Stimulated activated CD4-positive, alpha-beta T cell treated with anti-CD3 and anti-CD28 coated beads, Interleukin-4, amount 100 ng/mL, for 24 hours (primary cell): ENCODE measurements at places on chromosomes 6 and 20.

DNA sequence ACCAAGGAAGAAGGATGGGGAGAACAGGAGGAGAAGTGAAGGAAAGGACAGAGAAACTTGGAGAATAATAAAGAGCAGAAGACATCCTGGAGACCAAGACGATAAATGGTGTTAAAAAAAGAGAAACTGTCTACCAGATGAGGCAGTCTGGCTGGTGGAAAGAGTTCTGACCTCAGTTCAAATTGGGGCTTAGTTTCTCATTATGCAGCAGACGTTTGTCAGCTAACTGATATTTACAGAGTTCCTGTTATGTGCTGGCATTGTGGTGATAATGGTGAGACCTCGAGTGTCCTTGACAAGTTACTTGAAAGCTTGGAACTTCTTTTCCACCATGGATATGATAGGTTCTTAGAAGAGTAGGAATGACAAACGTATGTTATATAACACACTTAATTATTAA lies 142.7 kb downstream of the LRRC1 start:
- no peak for DNase-seq

DNA sequence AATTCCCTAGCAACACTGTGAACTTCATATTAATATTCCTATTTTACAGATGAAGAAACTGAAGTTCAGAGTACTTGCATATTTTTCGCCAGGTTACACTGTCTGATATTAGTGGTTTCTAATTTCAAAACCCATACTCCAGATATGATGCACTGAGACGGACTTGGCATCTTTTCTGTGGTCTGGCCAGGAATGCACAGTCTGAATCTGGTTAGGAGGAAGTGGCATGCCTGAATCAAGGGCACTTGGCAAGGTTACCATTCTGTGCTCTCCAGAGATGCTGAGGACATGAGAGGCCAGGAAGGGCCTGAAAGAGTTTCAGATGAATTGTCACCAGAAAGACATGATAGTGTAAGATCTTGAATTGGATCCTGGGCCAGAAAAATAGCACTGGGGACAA lies 150.1 kb downstream of the HAO1 start:
- DNase-seq: no peak

DNA sequence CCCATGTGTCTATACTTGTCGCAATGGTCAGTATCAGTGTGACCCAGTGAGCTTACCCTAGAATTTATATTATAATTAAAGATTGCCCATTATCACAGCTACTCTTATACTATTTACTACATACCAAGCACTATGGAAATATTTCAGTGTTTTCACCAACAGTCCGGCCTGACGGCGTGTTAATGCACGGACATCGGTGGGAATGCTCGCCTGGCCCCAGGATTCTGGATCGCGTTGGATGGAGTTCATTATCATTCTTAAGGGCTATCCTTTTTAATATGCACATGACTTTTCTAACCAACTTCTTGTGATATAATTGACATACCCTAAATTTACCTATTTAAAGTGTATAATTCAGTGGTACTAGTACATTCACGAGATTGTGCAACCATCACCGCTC lies 51.8 kb upstream of the AFDN start:
- DNase-seq: no peak

DNA sequence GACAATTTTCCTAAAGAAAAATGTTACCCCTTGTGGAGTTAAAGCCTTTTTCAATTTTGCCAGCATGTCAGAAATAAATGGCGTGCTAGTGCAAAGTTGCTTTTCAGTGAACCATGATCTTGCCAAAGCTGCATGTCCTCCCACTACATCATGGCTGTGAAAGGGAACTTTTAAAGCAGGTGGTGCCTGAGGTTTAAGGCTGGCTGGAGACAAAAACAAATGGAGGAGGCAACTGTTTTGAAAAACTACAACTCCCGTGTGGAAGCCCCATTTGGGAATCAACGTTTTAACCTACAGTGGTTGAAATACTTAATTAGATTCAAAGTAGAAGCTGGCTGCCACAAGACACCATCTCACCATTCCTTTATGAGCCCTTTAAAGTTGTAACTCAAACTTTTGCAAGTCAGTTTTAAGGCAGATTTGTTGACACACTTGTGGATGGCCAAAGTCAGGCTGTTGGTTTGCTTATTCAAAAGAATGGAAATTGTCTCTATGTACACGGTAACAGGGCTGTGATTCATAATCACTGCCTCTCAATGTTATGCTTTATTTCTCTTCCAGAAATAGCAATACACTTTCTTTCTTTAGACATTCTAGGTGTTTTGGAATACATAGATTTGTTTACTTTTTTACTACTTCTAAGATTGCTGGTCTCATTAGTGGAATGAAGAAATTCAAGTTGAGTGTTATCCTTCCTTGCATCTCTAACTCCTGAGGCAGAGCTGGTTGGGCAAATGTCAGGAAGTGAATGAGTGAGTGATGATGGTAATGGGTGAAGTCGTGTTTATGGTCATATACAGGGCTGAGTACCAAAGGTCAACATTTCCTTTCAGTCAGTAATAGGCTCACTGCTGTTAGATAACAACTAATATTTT lies 196.4 kb upstream of the GMDS start:
- no peak for DNase-seq

DNA sequence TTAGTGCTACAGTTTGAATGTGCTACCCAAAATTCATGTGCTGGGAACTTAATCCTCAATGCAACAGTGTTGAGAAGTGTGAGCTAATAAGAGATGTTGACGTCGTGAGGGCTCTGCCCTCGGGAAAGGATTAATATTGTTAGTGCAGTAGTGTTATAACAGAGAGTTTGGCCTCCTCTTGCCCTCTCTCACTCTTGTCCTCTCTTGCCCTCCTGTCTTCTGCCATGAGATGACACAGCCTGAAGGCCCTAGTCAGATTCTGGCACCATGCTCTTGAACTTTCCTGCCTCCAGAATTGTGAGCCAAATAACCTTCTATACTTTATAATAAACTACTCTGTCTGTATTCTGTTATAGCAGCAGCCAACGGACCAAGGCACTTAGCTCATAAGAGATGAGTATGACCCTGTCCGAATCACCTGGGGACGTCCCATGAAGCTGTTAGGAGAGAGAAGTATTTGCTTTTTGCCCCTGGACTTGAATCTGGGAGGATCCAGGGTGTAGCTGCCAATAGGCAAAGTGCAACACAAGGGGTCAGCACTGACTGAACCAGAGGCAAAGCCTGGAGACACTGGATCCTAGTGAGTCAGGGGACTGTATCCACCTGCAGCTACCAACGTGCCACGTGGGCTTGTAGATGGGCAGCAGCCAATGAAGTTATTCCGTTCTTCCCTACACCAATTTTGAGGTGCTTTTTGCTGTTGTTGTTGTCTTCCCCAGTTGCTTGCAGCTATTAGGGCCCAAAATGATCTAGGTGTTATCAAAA lies 233.7 kb downstream of the THBS2 start:
- DNase-seq: no peak

DNA sequence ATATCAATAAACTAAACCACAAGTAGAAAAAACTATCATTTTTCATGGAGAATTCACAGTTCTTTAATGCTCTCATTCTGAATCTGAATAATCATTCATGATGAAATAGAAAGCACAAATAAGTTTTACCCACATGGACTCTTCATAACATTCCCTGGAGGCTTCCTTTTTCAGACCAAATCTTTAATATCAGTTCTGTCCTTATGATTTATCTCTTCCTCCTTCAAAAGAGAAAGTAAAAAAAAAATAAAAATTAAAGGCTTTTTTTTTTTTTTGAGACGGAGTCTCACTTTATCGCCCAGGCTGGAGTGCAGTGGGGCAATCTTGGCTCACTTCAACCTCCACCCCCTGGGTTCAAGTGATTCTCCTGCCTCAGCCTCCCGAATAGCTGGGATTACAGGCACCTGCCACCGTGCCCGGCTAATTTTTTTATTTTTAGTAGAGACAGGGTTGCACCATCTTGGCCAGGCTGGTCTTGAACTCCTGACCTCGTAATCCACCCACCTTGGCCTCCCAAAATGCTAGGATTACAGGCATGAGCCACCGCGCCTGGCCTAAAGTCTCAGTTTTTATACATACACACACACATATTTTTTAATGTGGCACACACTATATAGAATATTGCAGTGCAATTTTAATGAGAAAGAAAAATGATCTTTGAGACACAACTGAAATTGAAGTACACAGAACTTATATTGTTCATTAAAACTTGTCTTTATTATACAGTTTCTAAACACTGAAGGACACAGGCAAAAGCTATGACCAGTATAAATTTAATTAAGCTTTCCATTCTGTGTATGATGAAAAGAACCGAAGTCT lies 31.9 kb upstream of the ZNF217 start:
- no peak for DNase-seq

DNA sequence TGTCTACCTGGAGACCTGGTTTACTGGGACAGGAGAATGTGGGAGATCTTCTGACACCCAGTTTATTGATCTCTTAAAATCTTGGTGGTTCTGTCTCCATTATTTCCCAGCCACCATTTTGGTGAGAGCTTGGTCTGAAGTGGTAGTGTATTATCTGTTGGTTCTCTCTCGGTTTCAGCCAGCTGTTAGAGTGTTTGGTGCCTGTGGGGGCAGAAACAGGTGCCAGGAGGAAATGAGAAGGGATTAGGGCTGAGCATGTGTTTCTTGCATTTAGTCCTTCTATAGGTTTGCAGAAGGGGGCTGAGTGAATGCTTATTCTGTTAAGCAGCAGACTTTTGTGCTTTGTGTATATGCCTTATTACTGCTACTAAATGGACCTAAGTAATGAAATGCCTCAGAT lies 9.6 kb downstream of the JARID2 start:
- DNase-seq: no peak

- DNase-seq: no peak
Measured at GRCh38 chr6:112337209-112337638, 9.9 kb upstream of the RFPL4B start.

DNA sequence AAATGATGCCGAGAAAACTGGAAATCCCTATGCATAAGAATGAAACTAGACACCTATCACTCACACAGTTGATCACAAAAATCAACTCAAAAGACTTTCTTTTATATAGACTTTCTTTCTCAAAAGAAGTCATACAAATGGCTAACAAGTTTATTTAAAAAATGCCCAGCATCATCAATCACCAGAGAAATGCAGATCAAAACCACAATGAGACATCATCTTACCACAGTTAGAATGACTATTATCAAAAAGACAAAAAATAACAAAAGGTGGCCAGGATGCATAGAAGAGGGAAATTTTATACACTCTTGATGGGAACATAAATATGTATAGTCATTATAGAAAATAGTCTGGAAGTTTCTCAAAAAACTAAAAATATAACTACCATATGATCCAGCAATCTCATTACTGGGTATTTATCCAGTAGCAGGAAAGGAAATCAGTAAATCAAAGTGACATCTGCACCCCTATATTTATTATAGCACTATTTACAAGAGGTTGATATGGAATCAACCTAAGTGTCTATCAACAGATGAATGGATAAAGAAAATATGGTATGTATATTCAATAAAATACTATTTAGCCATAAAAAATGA lies 3.4 kb upstream of the RNF217 start:
- DNase-seq: no peak

GRCh38 chr6:93624408-93624807 lies 205.0 kb upstream of the EPHA7 start:
- DNase-seq: no peak

- DNase-seq: no peak
Measured at GRCh38 chr6:126054258-126054702, 67.9 kb downstream of the TRMT11 start.

DNA sequence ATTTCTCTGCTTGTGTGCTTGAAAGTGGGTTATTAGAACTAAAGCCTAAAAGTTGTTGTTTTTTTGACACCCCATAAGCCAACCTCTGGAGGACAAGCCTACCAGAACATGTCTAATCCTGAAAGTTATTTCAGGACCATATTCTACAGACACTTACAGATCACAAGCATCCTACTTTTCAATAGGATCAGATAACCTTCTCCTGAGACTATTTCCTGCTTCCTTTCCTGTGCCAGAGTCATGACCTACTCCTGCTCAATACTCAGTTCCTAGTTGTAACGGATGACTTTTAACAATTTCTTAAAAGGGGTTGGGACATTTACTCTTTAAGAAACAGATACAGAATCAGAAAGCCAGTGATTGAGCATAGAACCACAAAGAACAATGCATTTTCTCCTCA lies 5.3 kb upstream of the FILIP1 start:
- DNase-seq: no peak

- no peak for DNase-seq
Measured at GRCh38 chr6:80640176-80640575, 533.7 kb downstream of the BCKDHB start.

DNA sequence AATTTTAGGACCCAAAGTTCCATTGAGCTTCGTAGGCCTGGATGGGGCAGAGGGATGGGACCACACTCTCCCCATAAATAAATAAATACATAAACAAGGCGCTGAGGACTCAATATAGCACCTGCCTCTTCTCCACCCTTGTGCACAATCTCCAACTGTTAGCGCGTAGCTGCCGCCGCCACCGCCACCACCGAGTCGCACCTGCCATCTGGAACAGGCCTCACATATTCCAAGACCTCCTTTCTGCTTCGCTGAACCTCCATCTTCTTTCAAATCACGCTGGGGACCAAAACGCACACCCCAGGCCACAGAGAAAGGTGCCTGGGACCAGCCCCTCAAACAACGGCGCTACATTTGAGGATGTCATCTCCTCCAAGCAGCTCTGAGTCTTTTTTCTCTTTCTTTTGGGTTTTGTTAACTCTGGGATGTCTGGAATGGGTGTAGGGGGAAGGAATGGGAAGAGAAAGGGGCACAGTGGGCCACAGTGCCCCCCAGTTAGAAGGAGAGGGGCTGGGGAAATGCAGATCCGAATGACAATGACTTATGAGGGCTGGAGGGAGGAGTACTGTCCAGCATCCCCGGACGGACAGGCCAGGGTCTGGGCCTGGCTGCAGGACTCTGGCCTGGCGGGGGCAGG lies 49.7 kb downstream of the NOL4L start:
- no peak for DNase-seq

DNA sequence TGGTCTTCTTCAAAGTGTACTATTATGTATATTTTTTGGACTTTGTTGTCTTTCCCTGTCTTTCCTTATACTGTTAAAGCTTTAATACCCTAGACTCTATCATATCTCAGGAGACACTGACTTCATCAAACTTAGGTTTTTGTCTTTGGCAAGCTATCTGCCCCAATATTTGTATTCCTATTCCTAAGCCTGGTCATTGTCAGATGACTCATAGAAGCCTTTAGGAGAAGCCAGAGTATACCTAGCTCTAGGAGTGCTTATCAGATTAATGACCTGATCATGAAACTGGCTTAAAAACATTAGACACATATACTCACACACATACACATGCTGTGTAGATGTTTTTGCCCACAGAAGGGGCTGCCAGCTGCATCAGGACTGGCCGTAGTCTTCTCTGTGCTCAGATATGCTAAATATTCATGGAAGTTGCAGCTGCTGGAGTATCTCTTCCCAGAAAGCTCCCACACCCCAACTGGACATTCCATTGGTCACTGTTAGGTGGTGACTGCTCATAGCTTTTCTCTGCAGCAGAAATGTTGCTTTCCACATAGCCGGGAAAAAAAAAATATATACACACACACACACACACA lies 102.0 kb downstream of the ANKS1A start:
- DNase-seq: no peak

- DNase-seq: no peak
Measured at GRCh38 chr20:1810926-1811620, 84.1 kb upstream of the SIRPA start.
